ENCODE measurements at places on chromosomes 6 and 20. TPM values are rescaled to one million over a fixed set of nuclear protein-coding genes. Genes with fewer than 3 reads are reported as not detected.

The COL11A2 gene
- total RNA-seq, result 2.3 TPM

DNA sequence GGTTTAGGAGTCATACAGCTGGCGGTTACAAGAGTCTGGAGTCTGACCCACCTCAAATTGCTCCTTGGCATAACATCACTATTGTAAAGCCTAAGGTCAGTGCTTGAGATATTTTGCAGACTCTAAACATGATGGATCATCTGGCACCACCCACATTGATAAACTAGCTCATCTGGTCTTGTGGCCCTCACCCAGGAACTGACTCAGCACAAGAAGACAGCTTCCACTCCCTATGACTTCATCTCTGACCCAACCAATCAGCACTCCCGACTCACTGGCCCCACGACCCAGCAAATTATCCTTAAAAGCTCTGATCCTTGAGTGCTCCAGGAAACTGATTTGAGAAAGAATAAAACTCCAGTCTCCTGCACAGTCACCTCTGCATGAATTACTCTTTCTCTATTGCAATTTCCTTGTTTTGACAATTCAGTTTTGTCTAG, 115.9 kb downstream of the CD24 start:
- no peaks in the 10 kb centered on the region for H3K36me3 ChIP-seq
- no peaks in the 10 kb centered on the region for H3K4me1 ChIP-seq
- no peaks in the 10 kb centered on the region for H3K27me3 ChIP-seq
- peak; percentile 10 for DNase-seq
- no peak overlapping the region for H3K27ac ChIP-seq

DNA sequence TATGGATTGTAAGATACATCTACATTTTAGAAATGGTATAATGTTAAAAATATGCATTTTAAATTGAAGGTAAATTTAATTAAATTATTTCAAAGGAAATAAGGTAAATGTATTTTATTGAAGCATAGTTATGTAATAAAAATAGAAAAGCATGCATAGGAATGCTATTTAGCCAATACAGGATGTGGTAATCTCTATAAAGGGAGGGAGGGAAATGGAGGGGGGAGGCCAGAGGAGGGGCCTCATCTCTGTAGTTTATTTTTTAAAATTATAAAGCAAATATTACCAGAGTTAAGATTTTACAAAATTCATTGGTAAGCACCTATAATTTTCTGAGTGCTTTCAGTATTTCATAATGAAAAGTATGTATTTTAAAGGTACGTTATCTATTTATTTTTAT, 27.2 kb downstream of the SLC16A10 start:
- H3K36me3 ChIP-seq, result no peaks in the 10 kb centered on the region
- no peaks in the 10 kb centered on the region for H3K27me3 ChIP-seq
- no peak for DNase-seq
- no peak overlapping the region for H3K27ac ChIP-seq
- H3K4me1 ChIP-seq, result peaks cover 8% of the 10 kb centered on the region

The GDAP1L1 gene
- total RNA-seq, result not detected

GRCh38 chr20:24289737-24290481, 179.5 kb upstream of the SYNDIG1 start:
- no peak overlapping the region for H3K27ac ChIP-seq
- no peaks in the 10 kb centered on the region for H3K4me1 ChIP-seq
- H3K27me3 ChIP-seq, result no peaks in the 10 kb centered on the region
- no peak overlapping the region for H3K4me3 ChIP-seq
- DNase-seq, result no peak

DNA sequence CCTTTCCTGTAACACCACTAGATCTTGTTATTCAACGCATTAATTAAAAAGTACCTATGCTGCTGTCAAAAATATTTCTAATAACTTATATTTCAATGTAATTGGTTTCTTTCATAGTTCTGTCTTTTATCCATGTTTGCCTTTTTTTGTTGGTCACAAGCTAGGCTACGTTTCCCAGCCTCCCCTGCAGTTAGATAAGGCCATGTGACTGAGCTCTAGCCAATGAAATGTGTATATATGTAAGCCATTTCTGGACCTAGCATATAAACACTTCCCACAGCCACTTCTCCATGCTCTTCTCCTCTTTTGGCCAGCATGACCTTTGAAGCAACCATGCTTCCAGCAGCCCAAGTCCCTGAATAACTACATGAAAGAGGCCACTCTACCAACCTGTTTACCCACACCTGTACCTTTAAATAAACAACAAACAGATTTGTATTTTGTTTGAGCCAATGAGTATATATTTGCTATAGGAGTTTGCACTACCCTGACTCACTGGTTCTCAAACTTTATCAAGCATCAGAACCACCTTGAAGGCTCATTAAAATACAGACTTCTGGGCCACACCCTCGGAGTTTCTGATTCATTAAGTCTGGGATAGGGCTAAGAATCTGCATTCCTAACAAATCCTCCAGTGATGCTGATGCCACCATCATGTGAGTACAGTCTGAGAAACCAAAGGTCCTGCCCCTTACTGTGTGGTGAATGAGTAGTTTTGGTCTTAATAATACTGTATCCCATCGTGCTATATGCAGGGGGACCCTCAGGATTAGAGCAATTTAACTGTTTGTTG, 45.6 kb upstream of the BEND6 start:
- no peak overlapping the region for H3K4me3 ChIP-seq
- H3K27ac ChIP-seq, result no peak overlapping the region
- peaks cover 4% of the 10 kb centered on the region for H3K4me1 ChIP-seq
- H3K27me3 ChIP-seq, result no peaks in the 10 kb centered on the region
- H3K36me3 ChIP-seq, result no peaks in the 10 kb centered on the region
- no peak for DNase-seq

- H3K4me3 ChIP-seq, result no peak overlapping the region
- H3K27me3 ChIP-seq, result no peaks in the 10 kb centered on the region
- no peaks in the 10 kb centered on the region for H3K4me1 ChIP-seq
- no peak for DNase-seq
Observed at GRCh38 chr6:35754452-35755277, 17.8 kb downstream of the ARMC12 start.

DNA sequence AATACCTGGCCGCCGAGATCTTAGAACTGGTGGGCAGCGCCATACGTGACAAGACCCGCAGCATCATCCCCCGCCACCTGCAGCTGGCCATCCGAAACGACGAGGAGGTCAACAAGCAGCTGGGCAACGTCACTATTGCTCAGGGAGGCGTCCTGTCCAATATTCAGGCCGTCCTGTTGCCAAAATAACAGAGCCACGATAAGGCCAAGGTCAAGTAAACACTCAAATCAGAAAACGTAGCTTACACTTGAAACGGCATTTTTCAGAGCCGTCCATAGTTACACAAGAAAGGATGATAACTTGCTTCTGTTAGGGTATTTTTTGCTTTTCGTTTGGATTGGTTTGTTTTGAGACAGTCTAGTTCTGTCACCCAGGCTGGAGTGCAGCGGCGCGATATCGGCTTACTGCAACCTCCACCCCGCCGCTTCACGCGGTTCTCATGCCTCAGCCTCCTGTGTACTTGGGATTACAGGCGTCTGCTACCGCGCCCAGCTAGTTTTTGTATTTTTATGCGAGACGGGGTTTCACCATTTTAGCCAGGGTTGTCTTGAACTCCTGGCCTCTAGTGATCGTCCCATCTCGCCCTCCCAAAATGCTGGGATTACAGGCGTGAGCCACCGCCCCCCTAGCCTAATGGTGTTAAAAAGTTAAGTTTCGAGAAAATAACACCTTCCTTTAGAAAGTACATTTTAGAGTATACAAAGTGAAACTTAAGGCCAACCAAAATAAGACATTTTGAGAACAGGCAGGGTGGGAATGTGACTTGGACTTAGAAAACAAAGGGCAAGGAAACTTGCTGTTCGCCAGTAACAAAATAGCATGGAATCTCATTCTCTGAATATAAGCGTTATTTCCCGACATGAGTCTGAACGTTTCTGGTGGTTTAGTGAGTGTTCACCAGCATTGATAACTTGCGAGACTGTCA, 42.8 kb upstream of the HFE start:
- peak overlapping the region; percentile 96 for H3K27ac ChIP-seq
- DNase-seq, result peak; percentile 37

DNA sequence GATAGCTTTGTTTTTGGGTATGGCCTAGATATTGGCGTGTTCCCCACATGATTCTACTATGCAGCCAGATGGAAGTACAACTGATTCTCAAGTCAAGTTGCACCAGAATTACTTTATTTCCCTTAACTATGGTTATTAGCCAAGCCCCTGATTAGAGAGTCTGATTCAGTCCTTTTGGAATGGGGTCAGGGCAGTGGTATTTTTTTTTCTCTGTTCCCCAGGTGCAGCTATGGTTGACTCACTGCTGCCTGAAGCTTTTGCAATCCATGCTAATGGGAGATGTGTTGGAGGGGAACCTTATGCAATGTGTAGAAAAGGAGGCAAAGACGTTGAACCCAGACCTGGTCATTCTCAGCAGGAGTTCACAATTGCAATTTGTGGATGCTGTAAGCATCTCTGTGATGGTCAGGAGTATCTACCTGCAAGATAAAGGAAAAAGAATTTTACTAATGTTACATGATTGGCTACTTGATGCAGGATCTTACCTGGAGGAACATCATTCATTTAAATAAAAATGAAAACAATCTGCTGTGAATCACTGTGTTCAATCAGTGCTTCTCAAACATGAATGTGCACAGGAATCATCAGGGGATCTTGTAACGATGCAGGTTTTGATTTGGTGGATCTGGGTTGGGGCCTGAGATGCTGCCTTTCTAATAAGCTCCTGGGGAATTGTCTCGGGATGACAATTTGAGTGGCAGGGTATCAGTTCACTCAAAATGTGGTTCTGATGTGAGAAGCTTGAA, 49.4 kb downstream of the PFDN4 start:
- no peak overlapping the region for H3K4me3 ChIP-seq
- H3K27me3 ChIP-seq, result no peaks in the 10 kb centered on the region
- H3K4me1 ChIP-seq, result no peaks in the 10 kb centered on the region

All from thyroid gland (tissue), 4 donors.